ENCODE measurements at places on chromosomes 6 and 20. TPM values are rescaled to one million over a fixed set of nuclear protein-coding genes. Genes with fewer than 3 reads are reported as not detected.

The MOCS3 gene
- total RNA-seq = 6.2 TPM

DNA sequence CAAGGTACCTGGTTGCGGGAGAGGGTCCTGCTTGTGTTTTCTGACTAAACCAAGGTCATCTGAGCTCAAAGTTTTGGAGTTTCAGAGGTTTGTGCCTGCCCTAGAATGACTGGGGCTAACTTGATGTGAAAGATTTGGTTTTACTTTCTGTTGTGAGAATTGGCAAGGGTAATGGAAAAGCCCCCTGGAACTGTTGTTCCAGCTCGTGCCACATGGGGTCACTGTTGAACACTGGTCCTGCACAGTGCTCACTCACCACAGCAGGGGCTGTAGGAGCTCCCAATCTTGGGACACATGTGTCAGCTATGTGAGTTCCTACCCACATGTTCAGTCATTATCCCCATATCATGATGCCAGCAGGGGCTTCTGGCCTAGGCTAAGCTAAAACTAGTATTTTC, 6.5 kb downstream of the TGM6 start:
- no peak for DNase-seq

DNA sequence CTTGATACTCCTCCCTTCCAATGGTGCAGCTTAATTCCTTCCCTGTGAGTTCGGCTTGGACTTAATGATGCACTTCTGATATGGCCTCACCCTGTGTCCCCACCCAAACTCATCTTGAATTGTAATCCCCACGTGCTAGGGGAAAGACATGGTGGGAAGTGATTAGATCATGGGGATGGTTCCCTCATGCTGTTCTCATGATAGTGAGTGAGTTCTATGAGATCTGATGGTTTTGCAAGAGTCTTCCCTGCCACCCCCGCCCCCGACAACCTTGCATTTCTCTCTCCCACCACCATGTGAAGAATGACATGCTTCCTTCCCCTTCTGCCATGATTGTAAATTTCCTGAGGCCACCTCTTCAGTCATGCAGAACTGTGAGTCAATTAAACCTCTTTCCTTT, 50.3 kb upstream of the HLA-G start:
- no peak for DNase-seq

DNA sequence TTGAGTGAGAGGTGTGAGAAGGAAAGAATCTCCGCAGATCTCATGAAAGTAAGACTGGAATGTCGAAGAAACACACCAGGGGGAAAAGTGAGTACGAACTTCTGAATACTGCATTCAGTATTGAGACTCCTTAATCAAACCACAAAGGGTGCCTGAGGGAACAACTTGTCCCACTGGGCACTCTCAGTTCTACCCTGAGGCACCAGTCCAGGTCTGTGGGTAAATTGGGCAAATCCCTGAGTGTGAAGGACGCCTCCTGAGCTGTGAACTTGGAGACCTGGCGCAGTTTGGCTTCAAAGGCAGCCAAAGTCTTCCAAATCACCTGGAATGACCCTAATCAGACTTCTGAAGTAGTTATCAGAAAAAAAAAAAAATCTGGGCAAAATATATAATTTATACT, 329.7 kb downstream of the BTBD9 start:
- no peak for DNase-seq

- peak; percentile 13 for DNase-seq
These were observed 11.4 kb upstream of the GRM4 start for GRCh38 chr6:34157236-34157830.
